ENCODE measurements at places on chromosomes 3 and 15.

- DNase-seq, result no peak
These were observed 74.9 kb upstream of the MFGE8 start for GRCh38 chr15:88987934-88988671.

GRCh38 chr15:68299436-68299835, 21.9 kb downstream of the FEM1B start:
- no peak for DNase-seq

GRCh38 chr3:34198309-34198708, 399.9 kb downstream of the PDCD6IP start:
- no peak for DNase-seq

GRCh38 chr3:12750223-12750622, 8.8 kb downstream of the TMEM40 start:
- DNase-seq, result no peak

Data from NCI-H187 (cell line).